LNCaP clone FGC (cell line): ENCODE measurements at places on chromosomes 5 and 9.
A peak's percentile ranks its signal among the peaks of the same experiment; 100 is the strongest.

GRCh38 chr5:142872795-142873194 lies 102.6 kb downstream of the ARHGAP26 start:
- no peak for DNase-seq

GRCh38 chr9:26066237-26066636 lies 388.0 kb upstream of the TUSC1 start:
- no peak for DNase-seq

DNA sequence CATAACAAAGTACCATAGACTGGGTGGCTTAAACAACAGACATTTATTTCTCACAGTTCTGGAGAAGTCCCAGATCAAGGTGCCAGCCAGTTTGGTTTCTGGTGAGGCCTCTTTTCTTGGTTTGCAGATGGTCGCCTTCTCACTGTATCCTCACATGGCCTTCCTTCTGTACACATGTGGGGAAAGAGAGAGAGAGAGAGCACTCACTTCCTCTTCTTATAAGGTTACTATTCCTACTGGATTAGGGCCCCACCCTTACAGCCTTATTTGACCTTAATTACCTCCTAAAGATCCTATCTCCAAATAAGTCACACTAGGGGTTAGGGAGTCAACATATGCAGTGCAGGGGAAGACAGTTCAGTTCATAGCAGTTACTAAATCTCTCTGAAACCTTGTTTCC lies 205.6 kb upstream of the GDNF start:
- no peak for DNase-seq

GRCh38 chr9:99239341-99240060 lies 17.4 kb downstream of the SEC61B start:
- DNase-seq, result no peak

DNA sequence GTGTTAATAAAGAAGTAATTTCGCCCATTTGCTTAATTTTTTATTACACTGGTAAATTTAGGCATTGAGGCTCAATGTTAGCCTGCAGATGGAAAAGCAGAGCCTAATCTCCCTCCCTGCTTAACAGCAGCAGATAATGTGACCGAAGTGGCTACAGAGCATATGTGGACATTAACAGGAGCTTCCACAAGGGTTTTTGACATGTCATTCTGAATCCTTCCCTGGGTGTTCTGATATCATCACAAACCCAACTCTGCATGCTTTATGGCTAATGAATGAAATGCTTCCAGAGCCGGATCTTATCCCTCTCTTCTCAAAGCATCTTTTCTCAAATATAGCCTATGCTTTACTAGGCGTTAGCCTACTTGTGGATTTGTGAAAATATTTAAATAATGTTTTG lies 208.6 kb downstream of the CAAP1 start:
- DNase-seq, result no peak

DNA sequence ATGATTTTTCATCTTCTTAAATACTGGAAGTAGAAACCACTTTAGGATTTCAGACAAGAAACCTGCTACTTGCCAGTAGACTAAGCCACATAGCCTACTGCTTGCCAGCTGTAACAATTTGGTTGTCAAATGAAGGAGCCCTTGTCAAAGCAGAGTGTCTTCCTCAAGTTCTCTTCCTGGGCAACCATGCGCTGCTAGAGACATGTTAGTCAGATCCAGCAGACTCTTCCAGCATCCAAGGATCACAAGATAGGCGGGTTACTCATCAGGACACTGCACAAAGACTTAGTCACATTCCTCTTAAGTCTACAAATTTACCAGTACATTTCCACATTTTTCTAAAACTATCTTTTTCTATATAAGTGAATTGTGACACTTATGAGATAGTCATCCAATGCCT lies 24.4 kb downstream of the SKIC3 start:
- DNase-seq, result no peak

DNA sequence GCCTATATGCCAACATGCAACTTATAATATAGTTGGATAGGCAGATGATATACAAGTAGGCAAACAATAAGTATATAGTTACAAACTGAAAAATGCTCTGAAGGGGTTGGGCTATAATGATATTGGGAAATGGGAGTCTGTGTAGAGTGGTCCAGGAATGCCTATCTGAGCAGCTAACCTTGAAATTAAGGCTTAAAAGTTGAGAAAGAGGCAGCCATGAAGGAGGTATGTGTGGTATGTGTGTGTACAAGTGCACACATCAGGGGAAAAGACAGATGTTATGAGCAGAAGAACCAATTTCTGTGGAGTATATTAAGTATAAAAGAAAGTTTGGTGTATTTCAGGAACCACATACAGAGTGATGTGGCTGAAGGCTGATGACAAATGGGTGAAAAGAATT lies 154.9 kb upstream of the PAPPA start:
- no peak for DNase-seq

GRCh38 chr5:143641549-143642355 lies 170.2 kb upstream of the HMHB1 start:
- DNase-seq, result no peak

GRCh38 chr5:6424110-6424659 lies 24.5 kb upstream of the UBE2QL1 start:
- no peak for DNase-seq

DNA sequence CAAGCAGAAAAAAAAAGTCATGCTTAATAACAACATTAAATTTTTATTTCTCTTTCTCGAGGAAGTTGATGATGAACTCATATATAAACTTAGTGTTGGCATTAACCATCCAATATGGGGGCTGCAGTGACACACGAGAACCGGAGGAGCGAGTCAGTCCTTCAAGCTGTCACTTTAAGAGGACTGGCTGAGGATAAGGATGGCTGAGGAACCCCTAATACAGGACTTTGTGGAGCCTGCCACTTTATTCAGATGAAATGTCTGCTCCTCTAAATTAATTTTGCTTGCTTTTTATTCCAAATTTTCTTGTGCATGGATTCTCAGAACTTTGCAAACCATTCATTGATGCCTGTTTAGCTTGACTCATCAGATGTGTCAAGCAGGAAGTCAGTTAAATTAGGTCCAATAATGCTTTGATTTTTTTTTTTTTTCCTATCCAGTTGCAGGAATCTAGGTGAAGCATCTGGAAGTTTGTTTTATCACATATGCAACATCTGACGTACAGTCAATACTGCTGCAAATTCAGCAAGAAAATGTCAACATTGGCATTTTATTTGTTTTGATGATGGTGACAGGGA lies 144.2 kb upstream of the COL5A1 start:
- no peak for DNase-seq

- DNase-seq, result no peak
Observed at GRCh38 chr5:137478043-137478442, 21.1 kb downstream of the SPOCK1 start.

- DNase-seq, result peak; percentile 21
Observed at GRCh38 chr5:174323878-174324281, 278.4 kb downstream of the NSG2 start.

- no peak for DNase-seq
Observed at GRCh38 chr5:16901021-16901644, 35.0 kb downstream of the MYO10 start.

DNA sequence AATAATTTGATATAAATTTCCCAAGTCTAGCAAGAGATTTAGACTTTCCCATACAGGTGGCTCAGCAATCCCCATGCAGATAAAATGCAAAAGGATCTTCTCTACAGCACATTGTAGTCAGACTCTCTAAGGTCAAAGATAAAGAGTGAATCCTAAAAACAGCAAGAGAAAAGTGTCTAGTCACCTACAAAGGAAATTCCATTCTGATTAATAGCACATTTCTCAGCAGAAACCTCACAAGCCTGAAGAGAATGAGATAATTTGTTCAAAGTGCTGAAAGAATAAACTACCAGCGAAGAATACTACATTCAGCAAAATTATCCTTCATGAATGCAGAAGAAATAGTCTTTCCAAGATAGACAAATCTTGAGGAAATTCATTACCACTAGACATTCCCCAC lies 493.3 kb downstream of the PRELID2 start:
- no peak for DNase-seq

DNA sequence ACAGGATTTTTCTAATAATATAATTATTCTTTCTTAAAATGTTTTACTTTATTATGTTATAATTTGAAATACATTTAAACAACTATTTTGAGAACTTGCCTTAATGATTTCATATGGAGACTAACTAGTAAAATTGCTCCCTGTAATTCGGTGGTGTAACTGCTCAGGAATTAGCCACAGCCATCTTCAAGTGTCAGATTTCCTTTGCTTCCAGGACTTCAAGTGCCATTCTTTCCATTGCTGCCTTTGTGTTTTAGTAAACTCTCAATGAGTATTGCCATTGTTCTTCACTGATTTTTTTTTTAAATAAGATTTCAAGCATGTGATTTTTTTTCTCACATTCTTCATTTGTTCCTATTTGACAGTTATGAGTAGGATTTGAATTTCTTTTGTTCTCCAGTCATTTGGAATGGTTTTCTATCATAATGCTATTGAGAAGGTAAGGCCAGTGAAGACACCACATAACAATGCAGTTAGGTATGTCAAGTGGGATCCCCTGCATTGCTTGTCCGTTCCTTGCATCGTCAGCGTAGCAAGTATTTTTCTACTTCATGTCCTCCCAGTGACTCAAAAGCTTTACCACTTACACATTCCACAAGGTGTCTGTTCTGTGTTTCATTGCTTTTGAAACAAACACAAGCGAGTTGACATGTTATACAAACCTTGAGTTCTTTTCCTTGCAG lies 83.7 kb downstream of the LNPEP start:
- DNase-seq, result no peak

DNA sequence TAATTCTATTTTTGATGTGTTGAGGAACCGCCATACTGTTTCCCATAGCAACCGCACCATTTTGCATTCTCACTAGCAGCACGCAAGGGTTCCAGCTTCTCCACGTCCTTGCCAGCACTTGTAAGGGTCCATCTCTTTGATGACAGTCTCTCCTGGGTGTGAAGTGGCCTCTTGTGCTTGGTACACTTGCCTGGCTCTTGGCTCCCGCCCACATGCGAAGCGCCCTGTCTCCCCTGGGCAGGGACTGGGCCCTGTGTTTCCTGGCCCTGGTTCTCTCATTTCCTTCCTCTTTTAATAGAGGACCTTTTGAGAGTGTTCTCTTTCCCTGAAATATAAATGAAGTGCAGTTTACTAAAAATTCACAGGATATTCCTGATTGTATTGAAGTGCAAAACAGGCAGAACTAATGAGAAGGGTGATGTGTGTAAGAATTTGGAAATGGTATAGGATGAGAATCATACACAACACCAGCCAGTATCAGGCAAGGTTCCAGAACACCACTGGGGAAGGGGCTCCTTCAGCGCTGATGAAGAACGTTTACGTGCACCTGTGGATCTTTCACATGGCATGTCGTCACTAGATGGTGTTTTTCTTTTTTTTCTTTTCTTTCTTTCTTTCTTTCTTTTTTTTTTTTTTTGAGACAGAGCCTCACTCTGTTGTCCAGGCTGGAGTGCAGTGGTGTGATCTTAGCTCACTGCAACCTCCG lies 73.0 kb downstream of the EHMT1 start:
- no peak for DNase-seq
